Activated CD8-positive, alpha-beta T cell treated with anti-CD3 and anti-CD28 coated beads, Interleukin-2, amount 10 ng/mL, durations not matched to agents 7 days and 5 days (primary cell): ENCODE measurements at places on chromosomes 16 and 17. TPM values are rescaled to one million over a fixed set of nuclear protein-coding genes. Genes with fewer than 3 reads are reported as not detected.

The TLCD2 gene
- total RNA-seq = 0.13 TPM

The GDE1 gene
- total RNA-seq = 19.7 TPM

DNA sequence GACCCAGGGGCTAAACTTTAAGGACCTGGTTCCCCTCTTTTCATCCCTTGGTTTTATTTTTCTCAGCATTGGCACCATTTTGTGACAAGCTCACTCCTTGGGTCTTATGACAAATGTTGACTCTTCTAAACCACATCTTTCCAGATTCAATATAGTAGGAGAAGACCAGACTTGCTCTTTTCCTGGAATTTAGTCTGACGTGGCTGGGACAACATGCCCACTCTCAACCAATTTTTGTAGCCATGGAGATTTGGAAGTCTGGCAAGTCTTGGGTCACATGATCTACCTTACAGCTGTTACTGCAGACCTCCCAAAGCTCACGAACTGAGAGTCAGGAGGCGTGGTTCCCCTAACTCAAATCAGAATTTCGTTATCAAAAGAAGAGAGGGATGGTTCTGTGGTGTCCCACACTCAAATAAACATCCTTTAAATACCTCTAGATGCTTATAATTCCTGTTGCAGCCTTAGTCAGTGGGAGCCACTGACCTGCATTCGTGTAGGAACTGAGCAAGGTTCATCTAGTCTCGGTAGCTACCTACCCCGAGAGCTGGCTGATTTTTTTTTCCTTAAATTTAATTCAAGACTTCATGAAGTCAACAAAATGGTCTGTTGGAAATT lies 683.5 kb downstream of the MAF start:
- no peak for DNase-seq

The FA2H gene
- total RNA-seq = not detected

DNA sequence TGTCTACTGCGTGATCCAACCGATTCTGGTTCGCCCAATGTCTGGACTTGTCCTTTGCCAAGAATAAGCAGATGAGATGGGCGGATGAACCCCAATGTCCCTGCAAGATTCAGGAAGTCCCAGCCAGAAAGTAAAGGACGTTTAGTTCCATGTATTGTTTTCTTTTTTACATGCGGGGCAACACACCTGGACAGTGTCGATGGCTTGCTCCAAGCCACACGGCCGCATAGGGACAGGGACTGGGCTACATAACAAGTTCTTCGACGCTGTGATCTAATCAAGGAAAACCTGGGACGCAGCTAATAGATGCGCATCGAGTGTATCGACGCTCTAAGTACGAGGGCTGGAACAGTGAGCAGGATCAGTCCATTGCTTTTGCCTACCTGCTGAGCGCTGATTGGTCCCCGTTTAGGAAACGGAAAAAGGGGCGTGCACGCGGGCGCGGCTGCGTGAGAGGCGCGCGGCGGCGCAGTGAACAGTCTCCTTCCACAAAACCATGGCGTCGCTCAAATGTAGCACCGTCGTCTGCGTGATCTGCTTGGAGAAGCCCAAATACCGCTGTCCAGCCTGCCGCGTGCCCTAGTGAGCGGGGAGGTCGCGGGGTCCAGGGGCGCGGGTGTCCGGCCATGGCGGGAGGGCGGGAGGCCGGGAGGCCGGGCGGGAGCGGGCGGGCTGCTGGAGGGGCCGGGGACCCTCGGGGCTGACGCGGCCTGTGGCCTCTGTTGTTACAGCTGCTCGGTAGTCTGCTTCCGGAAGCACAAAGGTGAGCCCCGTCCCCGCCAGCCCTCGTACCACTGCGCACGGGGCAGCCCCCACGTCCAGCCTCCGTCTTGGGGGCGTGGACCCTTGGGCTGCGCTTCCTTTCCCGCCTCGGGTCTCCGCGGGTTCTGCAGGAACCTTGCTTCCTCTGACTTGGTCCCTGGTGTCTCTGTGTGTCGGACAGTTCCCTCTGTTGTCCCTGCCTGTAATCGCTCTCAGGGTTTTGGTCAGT lies at the start of gene ZNHIT3:
Gene ZNHIT3, plus strand, starts transcription at position 478 of the 991 bp plus-strand sequence. Its CDS starts 19 bp downstream, at position 497.
- peak; percentile 95 for DNase-seq

The MARVELD3 gene
- not detected for total RNA-seq

DNA sequence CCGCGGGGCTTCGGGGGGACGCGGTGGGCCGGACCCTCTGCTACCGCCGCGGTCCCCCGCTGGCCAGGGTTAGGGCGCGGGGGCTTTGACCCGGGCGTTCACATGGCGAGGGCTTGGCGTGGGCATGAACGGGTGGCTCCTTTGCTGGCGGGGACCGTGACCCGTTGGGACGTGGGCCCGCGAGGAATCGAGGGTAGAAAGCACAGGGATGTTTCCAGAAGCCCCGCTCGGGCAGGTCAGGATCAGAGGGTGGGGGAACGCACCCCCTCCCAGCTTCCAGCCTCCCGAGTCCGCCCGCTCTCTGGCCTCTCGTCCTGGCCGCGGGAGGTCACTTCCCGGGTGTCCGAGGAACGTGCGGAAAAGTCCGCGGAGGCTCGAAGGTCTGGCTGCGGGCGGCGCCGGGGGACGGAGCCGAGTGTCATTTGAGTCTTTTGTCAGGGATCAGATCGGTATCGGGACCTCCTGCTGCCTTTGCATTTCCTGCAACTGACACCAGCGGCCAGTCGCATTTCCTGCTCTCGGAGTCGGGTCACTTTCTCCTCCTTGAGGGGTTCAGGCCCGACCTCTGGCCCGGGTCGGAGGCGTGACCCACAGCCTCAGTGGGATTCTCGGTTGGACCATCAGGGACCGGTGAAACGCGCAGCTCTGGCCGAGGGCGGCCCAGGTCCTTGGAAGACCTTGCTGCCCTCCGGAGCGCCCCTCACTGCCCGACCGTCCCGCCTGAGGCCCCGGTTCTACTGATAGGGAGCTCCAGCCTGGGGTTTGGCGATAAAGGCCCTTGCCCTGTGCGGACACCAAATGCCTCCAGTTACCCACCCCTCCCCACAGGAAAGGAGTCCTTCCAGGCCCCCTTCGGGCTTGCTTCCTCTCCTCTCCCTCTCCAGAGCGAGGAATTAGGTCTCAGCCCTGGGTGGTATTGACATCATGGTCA lies 702 bp upstream of the WNT3 start:
- peak; percentile 45 for DNase-seq

GRCh38 chr17:36721560-36722120 lies 120.3 kb downstream of the MRM1 start:
- DNase-seq = no peak

DNA sequence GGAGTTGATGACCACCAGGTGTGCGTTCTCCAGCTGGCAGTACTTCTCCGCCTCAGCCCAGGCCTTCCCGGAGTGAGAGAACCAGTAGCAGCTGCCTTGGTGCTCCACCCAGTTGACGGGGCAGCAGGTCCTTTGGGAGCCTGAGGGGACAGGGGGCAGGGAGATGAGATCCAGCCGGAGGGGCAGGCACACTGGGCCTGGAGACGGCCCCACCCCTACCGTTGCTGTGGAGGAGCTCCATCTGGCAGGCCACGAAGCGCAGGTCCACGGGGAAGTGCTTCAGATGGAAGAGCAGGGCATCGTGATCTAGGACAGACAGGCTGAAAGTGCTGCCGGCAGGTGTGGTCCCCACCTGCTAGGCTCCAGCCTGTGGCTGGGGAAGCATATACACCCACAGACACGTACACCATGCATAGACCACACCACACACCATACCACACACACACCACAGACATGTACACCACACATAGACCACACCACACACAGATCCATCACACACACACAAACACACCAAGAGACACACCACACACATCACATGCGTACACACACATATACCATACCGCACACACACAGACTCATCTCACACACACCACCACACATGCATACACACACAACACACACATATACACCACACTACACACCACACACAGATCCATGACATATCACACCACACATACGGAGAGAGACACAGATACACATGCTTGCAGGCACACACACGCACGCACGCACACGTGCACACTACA lies 7.4 kb downstream of the ASGR2 start:
- no peak for DNase-seq

DNA sequence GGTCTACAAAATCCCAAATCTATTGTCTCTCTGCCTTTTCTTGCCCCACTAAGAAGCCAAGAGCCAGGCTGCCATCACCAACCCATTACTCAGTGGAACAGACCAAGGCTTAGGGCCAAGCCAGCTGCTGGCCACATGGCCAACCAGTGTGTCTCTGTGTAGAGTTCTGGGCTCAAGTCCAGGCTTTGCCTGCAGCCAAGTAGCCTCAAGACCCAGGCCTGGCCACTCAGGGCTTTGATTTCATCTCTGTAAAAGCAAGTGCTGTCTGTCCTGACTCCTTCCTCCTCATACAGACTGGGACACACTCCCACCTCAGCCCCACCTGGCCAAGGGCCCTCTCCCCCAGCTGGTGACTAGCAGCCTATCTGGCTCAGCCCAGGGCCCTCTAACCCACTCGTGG lies 14.6 kb downstream of the SREBF1 start:
- no peak for DNase-seq

- DNase-seq = no peak
Measured at GRCh38 chr17:12693640-12694039, 27.9 kb downstream of the MYOCD start.

GRCh38 chr17:48322060-48322459 lies 108.0 kb downstream of the SKAP1 start:
- no peak for DNase-seq
